ENCODE measurements at places on chromosomes 7 and 10.

DNA sequence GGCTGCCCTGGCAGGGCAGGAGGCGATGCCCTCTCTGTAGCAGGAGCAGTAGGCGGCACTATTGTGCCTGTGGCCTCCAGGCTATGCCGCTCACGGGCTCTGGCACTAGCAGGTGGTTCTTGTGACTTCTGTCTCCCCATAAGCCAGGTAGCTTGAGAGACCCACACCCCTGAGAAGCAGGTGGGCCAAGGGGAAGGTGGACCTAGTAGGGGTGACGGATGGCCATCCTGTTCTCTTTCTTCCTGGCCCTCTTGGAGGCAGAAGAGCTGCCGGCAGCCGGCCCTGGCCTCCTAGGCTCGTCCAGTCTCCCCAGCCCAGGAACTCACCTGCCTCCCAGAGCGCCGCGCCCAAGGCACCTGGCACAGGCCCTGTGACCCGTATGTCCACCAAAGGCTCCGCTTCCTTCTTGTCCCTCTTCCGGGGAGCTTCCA is 15.4 kb downstream of the MMRN2 start:
- H3K4me3 ChIP-seq: no peak overlapping the region
- no peaks in the 10 kb centered on the region for H3K36me3 ChIP-seq
- no peak overlapping the region for H3K27ac ChIP-seq
- peaks cover 12% of the 10 kb centered on the region for H3K4me1 ChIP-seq
- no peak for DNase-seq

GRCh38 chr10:31769564-31769963 is 159.1 kb downstream of the ARHGAP12 start:
- H3K27ac ChIP-seq: no peak overlapping the region
- no peaks in the 10 kb centered on the region for H3K27me3 ChIP-seq
- no peak for DNase-seq
- no peak overlapping the region for H3K4me3 ChIP-seq
- no peaks in the 10 kb centered on the region for H3K36me3 ChIP-seq

DNA sequence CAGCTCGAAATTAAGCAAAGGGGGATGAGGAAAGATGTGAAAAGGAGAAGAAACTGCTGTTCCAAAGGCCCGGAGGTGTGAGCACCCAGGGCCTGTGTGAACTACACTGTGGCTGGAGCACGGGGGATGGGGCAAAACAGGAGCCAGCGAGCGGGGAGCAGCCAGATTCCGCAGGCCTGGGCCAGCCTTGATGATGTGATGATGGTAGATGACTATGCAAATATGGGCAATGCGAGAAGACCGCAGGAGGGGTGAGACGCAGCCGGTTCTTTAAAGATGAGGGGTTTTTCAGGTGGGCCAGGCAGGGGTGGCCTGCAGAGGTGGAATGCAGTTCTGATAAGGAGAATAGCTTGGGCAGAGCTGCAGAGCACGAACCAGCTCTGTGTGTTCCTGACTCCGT is 61.5 kb downstream of the LANCL2 start:
- peaks cover 15% of the 10 kb centered on the region for H3K4me1 ChIP-seq
- no peak for DNase-seq
- peaks cover 6% of the 10 kb centered on the region for H3K36me3 ChIP-seq
- H3K27ac ChIP-seq: no peak overlapping the region
- H3K27me3 ChIP-seq: peaks cover 5% of the 10 kb centered on the region

GRCh38 chr7:66629222-66630062 is 761 bp downstream of the KCTD7 start:
- peaks cover 6% of the 10 kb centered on the region for H3K36me3 ChIP-seq
- H3K27ac ChIP-seq: peak overlapping the region; percentile 46
- peaks cover 16% of the 10 kb centered on the region for H3K4me1 ChIP-seq

DNA sequence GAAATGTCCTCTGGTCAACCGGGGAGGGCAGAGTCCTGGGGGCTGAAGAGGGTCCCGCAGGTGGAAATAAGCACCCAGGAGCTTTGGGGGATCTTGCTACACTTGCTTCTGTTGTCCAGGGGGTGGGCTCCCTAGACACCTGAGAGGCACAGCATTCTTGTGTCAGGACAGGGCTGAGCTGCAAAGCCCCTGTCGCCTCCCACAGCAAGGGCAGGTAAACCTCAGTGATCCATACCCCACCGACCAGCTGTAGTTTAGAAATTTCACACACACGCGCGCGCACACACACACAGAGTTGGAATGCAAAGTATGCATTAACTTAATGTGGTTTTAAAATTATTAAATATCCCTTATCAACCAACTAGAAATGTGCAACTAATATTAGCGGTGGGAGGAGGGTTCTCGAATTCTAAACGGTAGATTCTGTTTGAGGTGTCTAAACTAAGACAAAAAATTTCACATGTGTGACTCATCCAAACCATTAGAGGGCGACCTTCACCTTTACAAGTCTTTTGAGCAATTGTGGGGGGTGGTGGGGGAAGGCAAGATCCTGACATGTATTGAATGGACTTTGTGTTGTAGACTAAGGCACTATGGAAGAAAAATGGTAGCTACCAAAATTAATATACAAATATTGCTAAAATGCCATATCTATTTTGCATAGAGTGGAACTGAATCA is 34.3 kb upstream of the PTF1A start:
- H3K4me3 ChIP-seq: peak overlapping the region; percentile 39
- DNase-seq: no peak
- no peaks in the 10 kb centered on the region for H3K36me3 ChIP-seq

DNA sequence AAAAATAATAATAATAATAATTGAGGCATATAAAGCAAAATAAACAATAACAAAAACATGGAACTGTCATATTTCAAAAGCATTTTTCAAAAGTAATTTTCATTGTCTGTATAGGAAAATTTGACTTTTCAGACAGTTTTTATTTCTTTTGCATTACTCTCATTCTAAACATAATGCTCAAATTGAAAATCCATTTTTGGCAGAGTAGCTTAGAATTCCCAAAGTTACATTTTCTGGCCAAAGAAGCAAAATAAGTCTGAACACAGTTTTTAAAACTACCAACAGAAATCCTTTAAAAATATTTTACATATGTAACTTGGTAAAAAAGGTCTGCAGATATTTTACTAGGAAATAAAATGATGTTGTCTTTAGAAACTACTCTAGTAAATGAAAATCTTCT is 535.4 kb downstream of the ANKRD7 start:
- H3K27ac ChIP-seq: no peak overlapping the region
- no peaks in the 10 kb centered on the region for H3K4me1 ChIP-seq
- H3K4me3 ChIP-seq: no peak overlapping the region
- no peaks in the 10 kb centered on the region for H3K36me3 ChIP-seq

DNA sequence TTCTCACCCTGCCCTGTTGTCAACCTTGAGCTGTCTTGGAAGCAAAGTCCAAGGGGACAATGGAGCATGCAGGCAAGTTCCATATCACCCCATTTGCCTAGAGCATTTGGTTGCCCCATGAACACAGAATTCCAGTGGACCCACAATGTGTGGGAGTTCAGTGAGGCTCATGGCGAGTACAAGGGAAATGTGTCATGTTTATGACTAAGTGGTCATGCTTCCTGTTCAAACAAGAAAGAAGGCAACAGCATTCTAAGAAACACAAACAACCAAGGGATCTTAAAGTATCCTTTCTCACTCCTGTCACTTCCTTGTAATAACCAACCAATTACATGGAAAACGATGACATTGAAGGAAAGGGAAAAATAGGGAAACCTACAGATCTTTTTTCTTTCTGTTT is 513.0 kb downstream of the INHBA start:
- no peak overlapping the region for H3K27ac ChIP-seq
- no peak overlapping the region for H3K4me3 ChIP-seq
- no peaks in the 10 kb centered on the region for H3K36me3 ChIP-seq
- no peaks in the 10 kb centered on the region for H3K27me3 ChIP-seq

GRCh38 chr7:46011501-46011900 is 90.4 kb upstream of the IGFBP3 start:
- H3K4me3 ChIP-seq: no peak overlapping the region
- no peaks in the 10 kb centered on the region for H3K36me3 ChIP-seq
- no peak for DNase-seq

- peak; percentile 78 for DNase-seq
- peaks cover 1% of the 10 kb centered on the region for H3K4me1 ChIP-seq
- no peak overlapping the region for H3K27ac ChIP-seq
- no peak overlapping the region for H3K4me3 ChIP-seq
Measured at GRCh38 chr10:24617771-24618396, 105.8 kb downstream of the ARHGAP21 start.

GRCh38 chr10:35386594-35387174 is 50.4 kb downstream of the CCNY start:
- peaks cover 18% of the 10 kb centered on the region for H3K36me3 ChIP-seq
- H3K4me1 ChIP-seq: peaks cover 47% of the 10 kb centered on the region
- DNase-seq: no peak
- H3K27ac ChIP-seq: peak overlapping the region; percentile 63
- peak overlapping the region; percentile 45 for H3K4me3 ChIP-seq

- H3K27ac ChIP-seq: no peak overlapping the region
- H3K27me3 ChIP-seq: peaks cover 4% of the 10 kb centered on the region
- no peaks in the 10 kb centered on the region for H3K36me3 ChIP-seq
- DNase-seq: no peak
Measured at GRCh38 chr7:69630292-69630691, 32.0 kb downstream of the AUTS2 start.

- H3K27ac ChIP-seq: no peak overlapping the region
- H3K36me3 ChIP-seq: no peaks in the 10 kb centered on the region
Measured at GRCh38 chr7:130917669-130918128, 183.7 kb upstream of the KLF14 start.

DNA sequence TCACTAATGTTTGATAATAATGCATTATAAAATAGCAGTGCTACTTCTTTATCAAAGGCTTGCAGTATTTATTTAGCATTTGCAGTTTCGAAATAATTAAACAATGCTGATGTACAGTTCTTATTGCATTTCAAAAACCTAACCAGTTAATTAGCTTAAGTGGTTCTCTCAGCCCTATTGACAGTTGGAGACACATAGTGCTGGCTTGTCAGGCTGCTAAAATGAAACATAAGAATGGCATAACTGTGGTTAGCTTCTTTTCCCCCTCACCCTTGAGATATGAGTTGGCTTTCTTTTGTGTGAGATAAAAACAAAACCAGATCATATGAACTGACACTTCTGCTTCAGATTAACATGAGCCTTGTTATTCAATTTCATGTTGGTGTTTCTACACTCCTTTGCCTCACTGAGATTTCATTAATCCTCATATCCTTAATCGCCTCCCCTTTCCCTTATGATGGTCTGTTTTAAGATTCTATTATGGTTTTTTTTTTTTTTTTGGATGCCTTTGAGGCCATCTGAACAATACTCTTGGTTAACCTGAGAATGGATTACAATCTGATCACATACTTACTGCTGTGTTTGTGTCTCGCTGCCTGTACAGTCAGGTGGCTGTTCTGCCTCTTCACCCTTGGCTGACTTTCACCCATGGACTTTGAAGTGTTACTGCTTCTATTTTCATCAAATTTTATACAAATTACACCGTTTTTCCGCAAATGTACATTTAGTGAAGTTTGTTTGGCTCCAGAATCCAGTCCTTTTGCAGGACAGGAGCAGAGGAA is 108.0 kb downstream of the SDK1 start:
- peaks cover 5% of the 10 kb centered on the region for H3K27me3 ChIP-seq
- peak overlapping the region; percentile 26 for H3K4me3 ChIP-seq
- H3K4me1 ChIP-seq: peaks cover 55% of the 10 kb centered on the region

GRCh38 chr7:95509199-95509598 is 23.5 kb downstream of the ASB4 start:
- DNase-seq: peak; percentile 62
- no peak overlapping the region for H3K27ac ChIP-seq
- H3K27me3 ChIP-seq: peaks cover 2% of the 10 kb centered on the region
- H3K4me3 ChIP-seq: no peak overlapping the region
- no peaks in the 10 kb centered on the region for H3K36me3 ChIP-seq

- peak; percentile 19 for DNase-seq
- H3K36me3 ChIP-seq: no peaks in the 10 kb centered on the region
- H3K4me1 ChIP-seq: peaks cover 4% of the 10 kb centered on the region
- H3K27me3 ChIP-seq: no peaks in the 10 kb centered on the region
Measured at GRCh38 chr7:92448205-92448747, 994 bp downstream of the GATAD1 start.

- H3K4me3 ChIP-seq: no peak overlapping the region
- H3K27me3 ChIP-seq: no peaks in the 10 kb centered on the region
- H3K36me3 ChIP-seq: no peaks in the 10 kb centered on the region
- no peaks in the 10 kb centered on the region for H3K4me1 ChIP-seq
- H3K27ac ChIP-seq: no peak overlapping the region
- DNase-seq: no peak
Measured at GRCh38 chr10:90276894-90277475, 575.6 kb downstream of the KIF20B start.

GRCh38 chr10:78250313-78251015 is 216.8 kb downstream of the RPS24 start:
- DNase-seq: no peak
- H3K4me3 ChIP-seq: no peak overlapping the region
- H3K36me3 ChIP-seq: peaks cover 3% of the 10 kb centered on the region
- H3K27me3 ChIP-seq: peaks cover 7% of the 10 kb centered on the region

- no peak overlapping the region for H3K4me3 ChIP-seq
- H3K27ac ChIP-seq: no peak overlapping the region
- no peak for DNase-seq
Measured at GRCh38 chr7:32536585-32536984, 41.3 kb downstream of the AVL9 start.

DNA sequence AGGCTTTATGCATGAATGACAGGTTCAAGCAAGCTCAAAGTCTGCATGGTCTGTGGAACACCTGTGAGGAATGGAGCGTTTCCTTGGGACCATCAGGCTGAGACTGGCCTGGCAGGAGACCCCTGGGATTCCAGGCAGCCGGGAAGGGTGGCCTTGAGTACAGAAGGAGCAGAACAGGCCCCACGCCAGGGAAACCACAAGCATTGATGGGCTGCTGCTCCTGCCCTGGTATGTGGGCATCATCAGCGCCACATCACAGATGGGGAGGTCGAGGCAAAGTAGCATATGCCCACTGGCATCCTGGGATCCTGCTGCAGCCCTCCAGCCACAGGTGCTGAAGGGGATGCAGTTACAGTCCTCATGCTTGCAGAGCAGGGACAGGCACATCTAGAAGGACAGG is 40.9 kb downstream of the ANTXRL start:
- no peak overlapping the region for H3K27ac ChIP-seq
- DNase-seq: no peak
- no peak overlapping the region for H3K4me3 ChIP-seq
- H3K4me1 ChIP-seq: no peaks in the 10 kb centered on the region
- H3K36me3 ChIP-seq: no peaks in the 10 kb centered on the region

DNA sequence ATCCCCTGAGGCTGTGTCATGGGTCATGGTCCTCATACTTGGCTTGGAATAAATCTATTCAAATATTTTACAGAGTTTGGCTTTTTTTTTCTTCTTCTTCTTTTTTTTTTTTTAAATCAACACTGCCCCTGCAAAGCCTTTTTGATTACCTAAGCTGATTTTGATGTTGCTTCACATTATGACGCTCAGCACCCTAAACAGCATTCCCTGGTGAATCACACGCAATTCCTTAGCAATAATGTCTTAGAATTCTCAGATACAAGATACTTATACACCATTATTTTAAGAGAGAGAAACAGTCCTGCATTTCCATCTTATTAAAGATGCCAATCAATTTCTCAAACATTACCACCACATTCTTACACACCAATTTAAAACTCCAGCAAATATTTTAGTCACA is 323.7 kb upstream of the IGFBP3 start:
- no peak overlapping the region for H3K27ac ChIP-seq
- H3K4me3 ChIP-seq: no peak overlapping the region
- DNase-seq: no peak

All from glutamatergic neuron (in vitro differentiated cells).